AML-193 (cell line): ENCODE measurements at places on chromosomes 12 and 14.

DNA sequence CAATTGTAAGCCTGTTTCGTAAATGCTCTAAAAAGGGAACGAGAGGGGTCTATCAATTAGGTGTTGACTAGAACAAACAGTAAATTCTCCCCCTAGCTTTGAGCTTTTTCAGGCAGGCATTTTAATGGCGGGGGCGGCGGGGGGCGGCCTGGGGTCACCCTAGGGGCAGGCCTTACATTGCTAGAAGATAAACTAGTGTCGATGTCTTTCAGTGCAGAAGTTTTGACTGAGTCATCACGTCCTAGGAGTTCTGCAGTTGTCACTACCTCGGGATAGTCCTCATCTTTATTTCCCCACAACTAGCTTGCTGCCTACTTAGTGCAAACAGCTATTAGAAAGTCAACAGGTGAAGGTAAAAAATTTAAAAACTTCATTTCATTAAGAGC is 1.6 kb downstream of the ATP6V1D start:
- no peak for DNase-seq

DNA sequence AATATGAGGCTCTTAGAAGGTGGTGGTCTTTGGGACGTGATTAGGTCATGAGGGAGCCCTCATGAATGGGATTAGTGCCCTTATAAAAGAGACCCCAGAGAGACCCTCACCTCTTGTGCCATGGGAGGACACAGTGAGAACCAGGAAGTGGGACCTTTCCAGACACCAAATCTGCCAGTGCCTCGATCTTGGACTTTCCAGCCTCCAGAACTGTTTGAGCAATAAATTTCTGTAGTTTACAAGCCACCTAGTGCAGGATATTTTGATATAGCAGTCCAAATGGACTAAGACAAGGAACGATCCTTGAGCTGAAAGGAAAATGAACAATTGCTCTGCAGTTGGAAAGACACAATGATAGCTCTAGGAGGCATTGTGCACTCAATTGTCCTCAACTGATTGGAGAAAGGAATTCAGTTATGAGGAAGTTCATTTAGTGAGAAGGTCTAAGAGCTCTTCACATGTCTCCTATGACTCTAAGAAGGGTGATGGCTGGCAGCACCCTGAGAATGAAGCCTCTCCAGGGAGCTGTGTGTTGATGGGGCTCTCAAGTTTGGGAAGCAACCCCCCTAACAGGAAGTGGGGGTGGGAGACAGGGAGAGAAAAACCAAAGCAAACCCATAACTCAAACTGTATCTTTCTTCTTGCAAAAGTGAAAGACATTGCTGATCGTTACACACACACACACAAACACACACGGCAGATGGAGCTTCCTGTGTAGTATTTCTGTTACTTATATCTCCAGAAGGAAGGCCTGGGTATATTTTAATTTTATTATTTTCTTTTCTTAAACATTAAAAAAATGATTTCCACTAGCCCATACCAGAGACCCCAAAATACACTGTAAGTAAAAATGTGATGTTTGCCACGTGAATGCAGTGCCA is 21.0 kb downstream of the CHST11 start:
- peak; percentile 55 for DNase-seq

DNA sequence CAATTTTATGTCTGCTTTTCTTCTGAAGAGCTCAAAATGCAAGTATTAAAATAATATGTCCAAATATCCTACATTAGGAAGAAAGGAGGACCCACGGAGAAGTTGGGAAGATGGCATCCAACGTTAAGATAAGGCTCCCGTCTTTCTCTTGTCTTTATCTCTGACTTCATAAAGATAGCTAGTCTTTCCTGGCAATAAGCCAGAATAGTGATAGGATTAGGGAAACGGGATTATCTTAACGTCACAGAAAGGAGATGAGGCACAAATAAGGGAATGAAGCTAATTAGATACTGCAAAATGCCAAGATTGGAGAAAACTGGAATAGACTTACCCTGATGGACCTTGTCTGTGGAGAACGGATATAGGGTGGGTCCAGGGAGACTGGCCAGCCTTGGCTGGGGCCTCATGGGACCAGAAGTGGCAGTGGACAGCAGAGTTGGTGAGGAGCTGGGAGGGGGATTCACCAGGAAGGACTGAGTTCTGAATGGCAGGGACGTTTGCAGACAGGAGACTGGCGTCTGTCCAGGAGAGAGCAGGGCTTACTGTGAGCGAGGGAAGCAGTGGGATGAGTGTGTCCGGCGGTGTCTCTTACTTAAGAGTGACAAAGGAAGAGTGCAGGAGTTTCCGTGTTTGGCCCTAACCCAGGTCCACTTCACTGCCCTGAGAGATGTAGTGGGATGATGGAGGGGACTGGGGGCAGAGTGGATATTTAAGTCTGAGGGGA is 119.9 kb downstream of the CACNA1C start:
- DNase-seq = no peak

GRCh38 chr14:93981316-93982229 is 5.2 kb upstream of the ASB2 start:
- no peak for DNase-seq

- DNase-seq = peak; percentile 81
Observed at GRCh38 chr14:103880348-103881267, 33.2 kb upstream of the PPP1R13B start.

DNA sequence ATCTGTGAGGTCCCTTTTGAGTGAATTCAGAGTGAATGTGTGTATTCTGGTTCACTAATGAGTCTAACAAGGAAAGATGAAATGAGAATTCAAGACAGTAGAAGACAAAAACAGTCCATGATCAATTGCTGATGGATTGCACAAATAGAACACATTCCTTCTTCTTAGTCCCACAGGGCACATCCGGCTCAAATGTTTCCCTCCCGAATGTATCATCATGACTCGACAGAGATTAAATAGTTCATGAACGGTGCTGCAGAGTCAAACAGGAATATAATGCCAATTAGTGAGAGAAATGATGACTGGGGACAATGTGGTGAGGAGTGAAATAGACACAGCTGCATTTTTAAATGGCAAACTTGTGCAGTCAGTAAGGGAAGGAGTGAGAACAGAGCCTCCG is 11.5 kb upstream of the SFSWAP start:
- DNase-seq = no peak

DNA sequence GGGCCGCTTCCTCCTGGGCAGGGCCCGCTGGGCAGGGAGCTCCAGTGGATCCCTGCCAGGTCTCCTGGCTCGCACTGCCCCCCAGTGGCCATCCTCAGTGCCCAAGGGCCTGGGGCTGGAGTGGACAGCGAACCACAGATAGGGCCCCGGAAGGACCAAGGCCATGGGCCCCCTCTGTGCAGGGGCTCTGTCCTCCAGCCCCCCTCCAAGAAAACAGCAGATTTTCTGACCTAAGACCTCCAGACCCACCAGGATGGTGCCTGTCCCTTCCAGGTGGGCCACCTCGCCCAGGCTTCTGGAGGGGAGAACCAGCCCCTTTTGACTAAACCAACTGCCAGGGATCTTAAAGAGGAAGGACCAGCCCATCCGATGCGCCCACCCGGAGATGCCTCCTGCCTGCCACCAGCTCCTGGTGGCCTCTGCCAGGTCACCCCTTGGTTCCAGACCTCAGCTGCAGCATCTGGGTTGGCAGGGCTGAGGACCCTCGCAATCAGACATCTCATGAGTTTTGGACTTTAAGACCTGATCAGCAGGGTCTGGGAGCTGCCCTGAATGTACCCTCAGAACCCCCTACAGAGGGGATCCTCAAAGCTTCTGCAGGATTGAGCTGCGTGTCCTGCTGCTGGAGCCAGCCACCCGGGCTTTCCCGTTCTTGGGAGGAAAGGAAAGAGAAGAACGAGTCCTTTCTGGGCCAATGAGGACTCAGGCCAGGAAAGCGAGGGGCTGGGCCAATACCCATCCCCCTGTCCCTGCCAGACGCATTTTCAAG is 325.8 kb upstream of the DIO3 start:
- DNase-seq = peak; percentile 22

DNA sequence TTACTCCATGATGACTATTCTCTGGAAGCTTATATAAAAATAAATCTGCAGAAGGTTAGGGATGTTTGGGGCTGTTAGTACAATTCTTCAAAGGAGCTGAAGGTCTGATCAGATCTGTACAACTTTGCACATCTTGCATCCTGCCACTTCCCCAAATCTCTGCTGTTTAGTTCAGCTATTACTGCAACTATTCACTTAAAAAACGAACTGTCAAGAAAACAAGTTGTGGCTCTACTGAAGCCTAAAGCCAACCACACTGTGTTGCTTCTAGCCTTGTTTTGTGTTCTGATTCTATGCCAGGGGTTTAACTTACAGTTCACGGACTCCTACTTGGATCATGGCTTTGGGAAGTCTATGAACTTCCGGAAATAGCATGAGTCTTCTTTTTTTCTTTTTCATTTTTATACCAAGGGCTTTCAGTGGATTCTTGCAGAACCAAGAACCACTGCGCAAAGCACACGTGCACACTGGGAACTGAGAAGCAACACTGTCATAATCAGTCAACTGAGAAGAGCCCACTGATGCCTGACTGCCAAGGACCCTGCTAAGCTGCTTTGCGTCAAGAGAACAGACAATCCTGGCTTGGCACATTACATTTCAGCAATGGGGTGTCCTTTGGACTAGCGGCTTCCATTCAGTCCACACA is 66.3 kb upstream of the EEA1 start:
- no peak for DNase-seq

DNA sequence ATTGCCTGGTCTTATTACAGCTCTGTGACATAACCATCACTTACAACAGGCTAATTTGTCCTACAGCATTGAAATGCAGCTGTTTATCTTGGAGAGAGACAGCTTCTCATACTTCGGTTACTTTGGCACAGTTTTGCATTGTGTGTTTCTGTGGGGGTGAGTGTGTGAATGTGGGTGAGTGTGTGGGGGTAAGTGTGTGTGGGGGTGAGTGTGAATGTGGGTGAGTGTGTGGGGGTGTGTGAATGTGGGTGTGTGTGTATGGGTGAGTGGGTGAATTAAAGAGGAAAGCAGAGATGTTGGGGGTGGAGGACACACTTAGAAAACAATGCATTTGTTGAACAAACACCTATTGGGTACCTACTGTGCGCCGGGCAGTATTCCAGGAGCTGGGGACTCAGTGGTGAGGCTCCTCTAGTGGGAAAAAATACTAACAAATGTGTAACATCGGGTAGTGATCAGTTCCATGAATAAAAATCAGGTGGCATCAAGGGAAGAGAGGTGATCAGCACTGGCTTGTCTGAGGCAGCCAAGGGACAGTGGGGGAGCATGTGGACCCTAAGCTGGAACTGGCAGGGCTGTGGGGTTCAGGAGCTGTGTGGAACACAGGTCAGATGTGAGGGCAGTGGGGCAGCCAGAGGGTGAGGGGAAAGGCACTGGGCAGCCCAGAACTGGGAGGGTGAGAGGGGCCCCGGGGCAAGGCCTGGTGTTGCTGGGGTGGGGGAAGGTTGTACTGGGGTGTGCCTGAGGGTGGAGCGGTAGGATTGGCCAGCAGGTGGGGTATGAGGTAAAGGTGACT is 44.1 kb upstream of the AMN start:
- DNase-seq = no peak

- DNase-seq = peak; percentile 71
Observed at GRCh38 chr12:45257185-45257930, 41.5 kb downstream of the ANO6 start.
